ENCODE measurements at places on chromosomes 1 and 21. TPM values are rescaled to one million over a fixed set of nuclear protein-coding genes. Genes with fewer than 3 reads are reported as not detected.

The CAMK1G gene
- not detected for total RNA-seq

The BTBD19 gene
- total RNA-seq, result 5.0 TPM

The TLCD4 gene
- total RNA-seq, result 43.7 TPM

The EFNA3 gene
- total RNA-seq, result 0.92 TPM

The SMG7 gene
- 66.7 TPM for total RNA-seq

The UBL4B gene
- total RNA-seq, result not detected

The C1orf94 gene
- not detected for total RNA-seq

The PDZK1IP1 gene
- 2.1 TPM for total RNA-seq

The AMY1C gene
- total RNA-seq, result 0.21 TPM

The DCDC2B gene
- not detected for total RNA-seq

The STXBP3 gene
- total RNA-seq, result 59.8 TPM

The CELSR2 gene
- 16.7 TPM for total RNA-seq

The RASSF5 gene
- 12.8 TPM for total RNA-seq

Measured in tongue (tissue), 3 donors.